ENCODE measurements at places on chromosomes 16 and 17.

- DNase-seq, result no peak
These were observed 99.0 kb downstream of the C16orf78 start for GRCh38 chr16:49472598-49472997.

DNA sequence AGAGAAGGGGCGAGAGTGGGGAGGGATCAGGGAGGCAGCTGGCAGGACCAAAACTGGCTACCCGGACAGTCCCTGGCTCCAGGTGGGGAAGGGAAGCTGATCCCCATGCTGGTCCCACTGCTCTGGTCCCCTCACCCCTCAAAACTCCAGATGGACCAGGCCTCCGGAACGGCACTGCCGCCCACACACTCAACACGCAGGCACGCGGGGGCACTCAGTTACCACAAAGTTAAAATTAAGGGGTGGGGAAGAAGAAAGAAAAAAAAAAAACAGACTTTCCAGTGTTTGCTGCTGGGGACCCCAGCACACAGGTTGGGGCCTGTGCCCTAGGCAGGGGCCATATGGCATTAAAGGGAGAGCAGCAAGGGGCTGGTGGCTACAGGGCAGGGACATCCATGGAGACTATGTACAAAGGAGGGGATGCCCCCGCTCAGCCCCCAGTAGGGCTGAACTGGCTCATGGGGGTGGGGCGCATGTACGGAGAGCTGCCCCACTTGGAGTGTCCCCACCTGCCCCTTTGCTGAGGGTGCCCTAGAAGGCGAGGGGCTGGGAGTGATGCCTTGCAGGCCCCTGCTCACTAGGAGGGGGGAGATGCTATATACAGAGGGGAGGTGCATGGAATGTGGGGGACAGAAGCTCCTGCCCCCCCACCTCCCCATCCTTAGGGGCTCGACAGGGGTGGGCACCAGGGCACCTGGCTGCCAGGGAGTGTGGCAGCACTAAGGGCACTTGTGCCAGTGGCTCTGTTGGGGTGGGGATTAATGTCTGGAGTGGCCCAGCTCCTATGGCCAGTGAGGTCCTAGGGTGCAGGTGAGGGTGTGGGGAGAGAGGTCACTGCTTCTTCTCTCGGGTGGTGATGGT lies 5.6 kb downstream of the TP53I13 start:
- DNase-seq, result no peak

DNA sequence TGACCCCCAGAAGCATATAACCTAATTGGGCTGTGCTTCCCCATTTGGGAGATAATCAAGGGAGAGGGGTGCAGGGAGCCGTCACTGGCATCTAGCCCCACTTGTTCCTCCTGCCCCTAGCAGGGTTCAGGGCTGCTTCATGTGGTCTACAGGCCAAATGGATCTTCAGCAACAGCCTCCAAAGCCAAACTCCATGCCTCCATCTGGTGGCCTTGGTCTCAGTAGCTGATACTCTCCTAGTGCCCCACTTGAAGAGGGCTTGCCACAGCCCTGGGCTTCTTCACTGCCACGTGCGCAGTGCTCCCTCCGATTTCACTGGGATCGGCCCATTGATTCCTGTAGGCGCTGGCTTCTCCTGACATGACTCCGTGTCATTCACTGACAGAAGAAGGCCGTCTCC lies 24.6 kb downstream of the LYRM9 start:
- no peak for DNase-seq

GRCh38 chr17:61331178-61331577 lies 68.5 kb upstream of the TBX2 start:
- DNase-seq, result no peak

DNA sequence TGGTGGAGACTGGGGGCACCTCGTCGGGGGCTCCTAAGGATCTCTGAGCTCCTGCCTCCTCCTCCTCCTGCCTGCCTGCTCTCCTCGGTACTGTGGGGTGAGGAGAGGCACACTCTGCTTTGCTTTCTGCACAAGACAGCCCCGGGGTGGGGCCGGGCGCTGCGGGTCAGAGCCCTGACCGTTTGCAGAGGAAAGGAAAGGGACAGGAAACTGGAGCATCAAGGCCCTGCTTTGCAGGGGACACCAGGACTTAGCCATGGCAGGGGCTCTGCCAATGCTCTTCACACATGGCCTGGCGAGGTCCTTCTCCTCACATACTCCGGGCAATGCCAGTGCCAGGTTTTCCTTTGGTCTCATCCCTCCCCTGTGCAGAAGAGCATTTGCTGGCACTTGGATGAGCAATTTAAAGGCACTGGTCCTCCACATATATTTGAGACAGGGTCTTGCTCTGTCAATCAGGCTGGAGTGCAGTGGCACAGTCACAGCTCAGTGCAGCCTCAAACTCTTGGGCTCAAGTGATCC lies 23.8 kb upstream of the DOC2B start:
- DNase-seq, result no peak

Measured in fibroblast of the conjunctiva (primary cell).